KG1 (cell line): ENCODE measurements at places on chromosomes 7 and 10.

DNA sequence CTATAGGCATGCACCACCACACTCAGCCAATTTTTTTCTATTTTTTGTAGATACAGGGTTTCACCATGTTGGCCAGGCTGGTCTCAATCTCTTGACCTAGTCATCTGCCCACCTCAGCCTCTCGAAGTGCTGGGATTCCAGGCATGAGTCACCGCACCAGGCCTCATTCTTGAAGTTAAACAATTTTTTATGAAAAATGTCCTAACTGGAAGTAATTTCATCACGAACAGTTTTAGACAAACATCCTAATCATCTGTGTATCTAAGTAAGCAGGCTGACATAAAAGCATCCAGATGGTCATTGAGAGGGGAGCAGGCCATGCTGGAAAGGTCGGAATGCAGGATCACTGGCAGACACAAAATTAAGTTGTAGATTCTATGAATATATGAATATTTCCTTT, 269.1 kb downstream of the ZMYND11 start:
- no peak for DNase-seq

DNA sequence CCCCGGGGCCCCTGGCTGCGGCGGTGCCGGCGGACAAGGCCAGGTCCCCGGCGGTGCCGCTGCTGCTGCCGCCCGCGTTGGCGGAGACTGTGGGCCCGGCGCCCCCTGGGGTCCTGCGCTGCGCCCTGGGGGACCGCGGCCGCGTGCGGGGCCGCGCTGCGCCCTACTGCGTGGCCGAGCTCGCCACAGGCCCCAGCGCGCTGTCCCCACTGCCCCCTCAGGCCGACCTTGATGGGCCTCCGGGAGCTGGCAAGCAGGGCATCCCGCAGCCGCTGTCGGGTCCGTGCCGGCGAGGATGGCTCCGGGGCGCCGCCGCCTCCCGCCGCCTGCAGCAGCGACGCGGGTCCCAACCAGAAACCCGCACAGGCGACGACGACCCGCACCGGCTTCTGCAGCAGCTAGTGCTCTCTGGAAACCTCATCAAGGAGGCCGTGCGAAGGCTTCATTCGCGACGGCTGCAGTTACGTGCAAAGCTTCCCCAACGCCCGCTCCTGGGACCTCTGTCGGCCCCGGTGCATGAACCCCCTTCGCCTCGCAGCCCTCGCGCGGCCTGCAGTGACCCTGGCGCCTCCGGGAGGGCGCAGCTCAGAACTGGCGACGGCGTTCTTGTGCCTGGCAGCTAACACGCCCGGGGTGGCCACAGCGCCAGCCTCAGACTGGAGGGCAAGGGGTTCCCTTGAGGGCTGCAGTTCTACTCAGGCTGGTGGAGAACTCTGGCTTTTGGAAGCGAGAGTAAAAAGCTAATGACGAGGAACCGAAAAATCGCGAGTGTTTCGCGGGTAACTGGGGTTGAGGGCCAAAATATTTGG, 804 bp downstream of the FRAT1 start:
- DNase-seq: peak; percentile 58

DNA sequence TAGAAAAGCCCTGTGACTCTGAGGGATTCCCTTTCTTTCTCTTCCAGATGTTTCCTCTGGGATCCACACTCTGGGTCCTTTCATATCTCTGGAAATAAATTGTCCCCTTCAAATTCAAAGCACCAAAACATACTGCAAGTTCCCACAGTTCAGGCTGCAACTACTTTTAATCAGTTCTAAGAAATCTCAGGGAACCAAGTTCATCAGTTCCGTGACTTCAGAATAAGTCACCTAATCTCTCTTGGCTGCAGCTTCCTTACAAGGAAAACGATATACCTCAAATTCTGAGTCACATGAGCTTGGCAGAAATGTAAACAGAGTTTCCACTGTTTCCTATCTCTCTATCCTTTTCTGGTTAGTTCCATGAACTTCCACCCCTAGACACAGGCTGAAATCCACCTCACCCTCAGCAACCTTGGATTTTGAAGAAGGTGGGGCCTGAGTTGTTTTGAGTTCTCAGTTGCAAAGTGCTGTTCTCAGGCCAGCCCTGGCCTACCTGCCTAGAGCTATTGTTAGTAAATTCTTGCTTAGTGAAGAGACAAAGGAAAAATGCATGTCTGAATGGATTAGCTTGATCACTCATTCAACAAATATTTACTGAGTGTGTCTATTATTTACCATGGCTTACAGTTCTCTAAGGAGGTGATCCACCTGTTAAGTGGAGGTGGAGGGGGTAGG, 59.3 kb upstream of the IL6 start:
- no peak for DNase-seq

DNA sequence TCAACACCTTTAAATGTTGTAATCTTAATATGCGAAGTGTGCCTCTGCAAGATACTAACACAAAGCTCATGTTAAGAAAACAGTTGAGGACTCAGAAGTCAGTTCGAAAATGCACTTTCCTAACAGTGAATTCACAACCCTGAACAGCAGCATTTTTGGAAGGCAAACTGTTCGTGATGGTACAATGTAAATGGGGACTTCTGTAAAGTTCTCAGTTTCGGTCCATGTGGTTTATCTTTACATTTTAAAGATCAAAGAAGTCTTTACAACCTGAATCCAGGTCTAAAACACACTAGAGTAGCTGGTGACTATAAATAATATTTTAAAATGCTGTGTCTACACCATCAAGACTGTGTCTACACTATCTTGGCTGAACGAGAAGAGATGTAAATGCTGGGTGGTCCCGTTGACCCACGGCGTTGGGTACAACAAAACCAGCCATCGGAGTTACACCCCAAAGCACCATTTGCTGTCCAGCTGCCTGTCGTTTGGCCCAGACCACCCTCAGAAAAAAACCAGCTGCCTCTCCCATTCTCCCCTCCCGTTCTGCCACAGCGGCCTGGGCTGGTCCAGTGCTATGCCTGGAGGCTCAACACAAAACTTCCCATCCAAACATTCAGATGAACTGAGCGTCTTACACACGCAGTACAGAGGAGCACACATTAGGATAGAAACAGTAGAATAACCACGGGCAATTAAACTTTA, 42.9 kb downstream of the MKI67 start:
- DNase-seq: no peak
